ENCODE measurements at places on chromosomes 3 and 15. TPM values are rescaled to one million over a fixed set of nuclear protein-coding genes. Genes with fewer than 3 reads are reported as not detected.

GRCh38 chr3:189792046-189792929, 161.1 kb downstream of the TP63 start:
- no peak for DNase-seq

DNA sequence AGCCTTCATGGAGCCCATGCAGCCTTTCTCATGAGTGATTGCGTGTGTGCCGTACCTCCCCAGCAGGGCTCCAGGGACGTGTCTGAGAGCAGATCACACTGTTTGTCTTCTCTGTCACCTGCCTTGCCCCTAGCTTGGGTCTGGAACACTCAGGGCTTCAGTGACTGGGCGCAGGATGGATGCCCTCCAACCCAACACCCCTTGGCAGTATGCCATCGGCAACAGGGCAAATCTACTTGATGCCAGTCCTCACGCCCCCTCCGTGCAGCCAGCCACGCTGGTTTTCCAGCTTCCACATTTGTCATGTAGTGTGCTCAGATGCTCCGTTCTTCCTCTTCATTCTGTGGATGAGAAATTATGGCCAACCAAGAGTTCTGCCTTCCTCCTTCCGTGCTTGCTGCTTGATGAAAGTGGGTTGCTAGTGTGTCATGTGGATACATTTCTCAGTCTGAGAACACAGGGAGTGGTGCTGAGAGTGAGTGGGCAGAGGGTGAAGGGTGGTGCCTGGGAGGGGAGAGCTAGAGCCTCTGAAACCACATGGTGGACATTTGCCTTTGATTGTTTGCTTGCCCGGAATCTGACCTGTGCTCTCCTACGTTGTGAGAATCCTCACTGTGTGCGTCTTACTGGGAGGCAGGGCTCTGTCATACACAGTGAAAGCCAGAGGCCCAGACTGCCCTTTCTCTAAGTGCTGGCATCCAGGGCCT, 97.2 kb downstream of the FAM43A start:
- DNase-seq: no peak

GRCh38 chr3:64438812-64439211, 213.5 kb upstream of the PRICKLE2 start:
- no peak for DNase-seq

Gene MOBP
- total RNA-seq: not detected

Gene C3orf22
- not detected for total RNA-seq

Gene ACTC1
- total RNA-seq: 19.6 TPM

Gene CCR1
- total RNA-seq: not detected

DNA sequence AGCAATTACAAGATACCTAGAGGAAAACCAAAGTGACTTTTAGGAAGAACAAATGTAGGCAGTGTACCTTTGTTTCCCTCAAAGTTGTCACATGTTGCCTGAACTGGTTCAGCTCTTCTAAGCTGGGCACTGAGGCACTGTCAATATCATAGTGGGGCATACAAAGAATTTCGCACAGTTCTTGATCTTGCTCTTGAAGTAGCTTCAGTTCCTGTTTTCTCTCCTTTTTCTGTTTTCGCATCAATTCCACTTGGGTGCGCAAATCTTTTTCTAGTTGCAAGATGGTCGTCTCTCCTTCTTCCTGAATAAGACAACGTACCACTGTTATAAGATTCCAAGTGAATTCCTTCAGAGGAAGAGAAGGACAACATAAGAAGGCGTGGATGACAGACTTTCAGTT, 12.7 kb downstream of the PRC1 start:
- DNase-seq: no peak

Gene EHD4
- 4.0 TPM for total RNA-seq

DNA sequence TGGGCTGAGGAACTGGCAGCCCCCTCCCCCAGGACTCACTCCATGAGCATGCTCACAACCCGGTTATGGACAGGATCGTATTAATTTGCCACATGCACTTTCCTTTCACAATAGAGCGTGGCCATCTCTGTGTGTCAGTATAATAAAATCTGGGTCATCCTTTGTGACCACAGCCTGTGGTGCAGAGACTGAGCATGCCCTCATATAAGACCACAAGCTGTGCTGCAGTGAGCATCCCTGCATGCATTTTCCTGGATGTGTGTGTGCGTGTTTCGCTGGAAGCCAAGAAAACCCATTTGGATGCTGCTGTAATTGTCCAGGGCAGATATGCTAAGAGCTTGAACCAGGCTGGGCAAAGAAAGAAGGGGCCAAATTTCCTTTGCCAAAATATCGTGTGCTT, 39.7 kb downstream of the CYP11A1 start:
- DNase-seq: no peak

Gene SUSD5
- 2.0 TPM for total RNA-seq

GRCh38 chr15:70385052-70385451, 287.3 kb upstream of the TLE3 start:
- DNase-seq: no peak

GRCh38 chr15:90365414-90366055, 13.5 kb downstream of the ZNF774 start:
- no peak for DNase-seq

GRCh38 chr3:32816439-32817256, 1.1 kb upstream of the TRIM71 start:
- DNase-seq: peak; percentile 92

Gene FBXO40
- total RNA-seq: not detected

Measured in glutamatergic neuron (in vitro differentiated cells).